ENCODE measurements at places on chromosomes 1 and 21.

DNA sequence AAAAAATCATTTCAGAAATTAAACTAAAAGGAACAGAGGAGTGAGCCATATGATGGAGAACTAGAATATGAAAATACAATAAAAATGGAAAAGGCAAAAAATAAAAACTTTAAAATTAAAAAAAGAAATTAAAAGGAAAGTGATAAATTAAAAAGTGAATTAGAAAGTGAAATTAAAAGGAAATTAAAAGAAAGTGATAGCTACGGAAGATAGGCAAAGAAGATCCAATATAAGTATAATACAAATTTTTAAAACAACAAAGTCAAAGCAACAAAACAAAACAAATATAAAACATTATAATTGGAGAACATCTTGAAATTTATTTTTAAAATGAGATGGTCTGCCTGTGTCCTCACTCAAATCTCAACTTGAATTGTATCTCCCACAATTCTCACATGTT, 165.8 kb downstream of the GPATCH2 start:
- DNase-seq = no peak

- DNase-seq = no peak
Observed at GRCh38 chr1:40241362-40241761, 6.4 kb upstream of the TMCO2 start.

- no peak for DNase-seq
Observed at GRCh38 chr1:54927472-54928240, 40.7 kb upstream of the DHCR24 start.

GRCh38 chr1:158327481-158327880, 3.9 kb downstream of the CD1B start:
- DNase-seq = no peak

DNA sequence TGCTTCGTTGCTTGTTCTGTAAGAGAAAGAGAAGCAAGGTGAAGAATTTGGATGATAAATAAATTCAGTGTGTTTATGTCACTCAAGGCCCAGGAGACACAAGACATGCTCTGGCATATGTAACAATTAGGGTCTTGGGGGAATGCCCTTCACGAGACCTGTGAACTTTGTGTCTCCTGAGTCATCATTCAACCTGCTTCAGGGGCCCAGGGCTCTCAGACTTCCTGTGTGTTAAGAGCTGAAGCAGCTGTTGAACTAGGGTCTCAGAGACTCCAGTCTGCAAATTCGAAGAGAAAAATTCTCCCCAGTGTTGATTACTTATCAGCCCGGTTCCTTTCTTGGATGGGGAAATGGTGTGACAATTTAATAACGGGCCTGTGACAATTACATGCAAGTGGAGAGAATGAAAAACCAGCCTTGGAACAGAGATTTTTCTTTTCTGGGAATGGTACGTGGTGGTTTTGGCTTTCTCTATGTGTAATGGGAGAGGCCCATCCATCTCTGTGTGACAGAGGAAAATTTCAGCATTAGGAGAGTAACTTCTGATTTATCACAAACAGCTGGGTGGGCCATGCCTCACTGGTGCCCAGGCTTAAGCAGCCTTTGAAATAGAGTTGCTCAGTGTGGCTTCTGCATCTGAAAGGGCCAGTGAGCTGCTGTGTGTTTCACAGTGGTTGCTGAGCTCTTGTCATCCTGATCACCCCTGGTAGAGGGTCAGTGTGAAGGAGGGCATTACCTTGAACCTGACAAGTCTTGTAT, 22.4 kb downstream of the HUNK start:
- no peak for DNase-seq

DNA sequence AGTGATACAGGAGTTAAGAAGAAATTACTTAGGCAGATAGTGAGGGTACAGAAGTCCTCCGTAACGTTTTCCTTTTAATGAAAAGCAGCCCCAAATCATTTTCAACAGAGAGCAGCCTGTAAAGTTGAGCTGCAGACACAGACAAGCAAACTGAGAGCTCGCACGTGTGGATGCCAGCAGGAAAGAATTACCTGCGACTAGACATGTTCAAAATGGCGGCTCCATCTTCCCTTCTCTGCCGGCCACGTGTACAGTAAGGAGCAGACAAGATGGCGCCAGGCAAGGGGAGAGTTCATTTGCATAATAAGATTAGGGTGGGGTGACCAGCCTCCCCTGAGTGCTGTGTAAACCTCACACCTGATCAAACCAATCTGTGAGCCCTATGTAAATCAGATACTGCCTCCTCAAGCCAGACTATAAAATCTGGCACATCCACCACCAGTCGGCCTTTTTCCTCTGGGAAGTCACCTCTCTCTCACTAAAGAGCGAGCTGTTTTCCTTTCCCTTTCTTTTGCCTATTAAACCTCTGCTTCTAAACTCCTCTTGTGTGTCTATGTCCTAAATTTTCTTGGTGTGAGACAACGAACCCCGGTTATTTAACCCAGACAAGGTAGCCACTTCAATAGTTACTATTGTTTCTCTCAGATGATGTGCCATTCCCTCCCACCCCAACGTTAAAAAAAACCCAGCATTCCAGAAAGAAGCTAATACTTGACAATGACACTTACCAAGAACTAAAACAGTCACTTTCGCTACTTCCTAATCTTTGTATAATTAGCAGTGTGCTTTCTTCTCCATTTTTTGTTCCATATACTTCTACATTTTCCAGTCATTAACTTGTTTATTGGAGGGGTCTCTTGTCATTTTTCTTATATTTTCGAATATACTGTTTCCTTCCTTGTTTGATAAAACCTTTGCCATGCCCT, 27.4 kb downstream of the DUSP10 start:
- DNase-seq = no peak

- DNase-seq = no peak
Observed at GRCh38 chr1:62194651-62195544, at the start of gene L1TD1. TSS of gene L1TD1 (plus strand) at chr1:62194849. CDS start at chr1:62206629, 11,780 bp downstream.

GRCh38 chr1:229887043-229887822, 179.8 kb upstream of the GALNT2 start:
- DNase-seq = no peak

- DNase-seq = no peak
Observed at GRCh38 chr1:147236959-147237791, 5.3 kb upstream of the CHD1L start.

Measured in activated CD4-positive, alpha-beta T cell treated with anti-CD3 and anti-CD28 coated beads, Interleukin-2, amount 50 U/mL, for 4 hours (primary cell).